ENCODE measurements at places on chromosomes 3 and 15.

- no peak for ATAC-seq
Observed at GRCh38 chr15:79115986-79116665, 25.5 kb upstream of the RASGRF1 start.

DNA sequence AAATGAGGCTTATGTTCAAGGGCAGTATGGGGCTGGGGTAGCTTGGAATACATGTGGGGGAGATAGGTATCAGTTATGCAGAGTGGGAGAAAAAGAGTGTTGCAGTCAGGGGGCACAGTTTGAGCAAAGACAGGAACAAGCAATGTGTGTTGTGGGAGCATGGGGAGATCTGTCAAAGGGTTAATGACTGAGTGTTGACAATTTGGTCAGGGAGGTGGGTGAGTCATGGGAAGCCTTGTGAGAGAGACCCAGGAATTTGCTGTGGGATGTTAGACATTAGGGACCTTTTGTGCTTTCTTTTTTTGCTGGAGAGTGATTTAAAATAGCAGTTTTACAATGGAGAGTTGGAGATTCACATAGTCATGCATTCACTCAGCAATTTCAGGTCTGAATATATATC is 221.6 kb upstream of the NR2E3 start:
- peak; percentile 31 for ATAC-seq

DNA sequence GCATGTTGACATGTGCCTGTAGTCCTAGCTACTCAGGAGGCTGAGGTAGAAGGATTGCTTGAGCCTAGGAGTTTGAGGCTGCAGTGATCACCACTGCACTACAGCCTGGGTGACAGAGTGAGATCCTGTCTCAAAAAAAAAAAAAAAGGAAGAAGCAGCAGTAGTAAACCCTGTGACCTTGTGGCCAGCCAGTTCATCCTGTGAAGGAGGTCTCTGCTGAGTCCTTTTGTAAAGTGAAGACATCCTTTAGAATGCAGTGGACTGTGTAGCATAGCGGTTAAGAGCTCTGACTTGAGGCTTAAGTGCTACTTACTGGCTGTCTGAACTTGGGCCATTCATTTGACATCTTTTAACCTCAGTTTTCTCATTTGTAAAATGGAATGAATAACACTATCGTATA is 8.3 kb downstream of the EXOSC7 start:
- ATAC-seq: no peak

- ATAC-seq: peak; percentile 52
Observed at GRCh38 chr3:132343018-132343612, 25.9 kb downstream of the ACP3 start.

DNA sequence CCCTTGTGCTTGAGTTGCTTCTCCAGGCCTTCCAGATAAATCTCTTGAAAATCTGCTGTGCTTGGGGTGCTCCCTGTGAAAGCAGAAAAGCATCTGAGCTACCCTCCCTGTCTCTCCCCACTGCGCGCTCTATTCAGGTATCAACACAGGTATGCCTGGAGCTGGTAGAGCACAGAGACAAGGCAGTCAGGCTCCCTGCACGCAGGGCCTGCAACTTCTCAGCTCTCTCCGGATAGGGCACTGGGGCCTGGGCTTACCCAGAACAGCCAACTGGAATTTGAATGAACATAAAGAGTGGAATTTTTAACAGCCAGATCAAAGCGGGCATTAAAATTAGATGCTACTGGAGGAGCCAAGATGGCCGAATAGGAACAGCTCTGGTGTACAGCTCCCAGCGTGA is 183.6 kb downstream of the XXYLT1 start:
- peak; percentile 71 for ATAC-seq

DNA sequence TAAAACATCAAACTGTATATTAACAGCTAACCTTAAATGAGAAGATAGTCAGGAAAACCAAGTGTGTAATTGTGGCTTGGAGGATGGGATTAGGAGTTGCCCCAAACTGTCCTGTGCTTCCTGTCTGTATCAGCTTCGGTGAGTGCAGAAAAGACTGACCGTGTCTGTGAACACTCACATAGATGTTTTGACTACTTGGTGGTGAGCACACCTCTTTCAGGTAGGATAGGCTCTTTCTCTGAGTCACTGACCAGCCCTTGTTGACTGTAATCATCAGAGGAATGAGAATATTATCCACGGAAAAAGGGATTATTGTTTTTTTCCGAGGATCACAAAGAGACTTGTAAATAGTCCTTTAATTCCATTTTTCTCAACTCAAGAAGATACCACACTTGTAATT is 51.5 kb downstream of the GMNC start:
- ATAC-seq: no peak

- ATAC-seq: no peak
Observed at GRCh38 chr3:44248152-44248551, 6.5 kb downstream of the TOPAZ1 start.

GRCh38 chr15:45146405-45146804 is 16.6 kb downstream of the DUOX1 start:
- peak; percentile 81 for ATAC-seq

GRCh38 chr3:66532160-66532587 is 31.4 kb upstream of the LRIG1 start:
- no peak for ATAC-seq

GRCh38 chr3:8491271-8492144 is 10.1 kb upstream of the LMCD1 start:
- peak; percentile 37 for ATAC-seq

DNA sequence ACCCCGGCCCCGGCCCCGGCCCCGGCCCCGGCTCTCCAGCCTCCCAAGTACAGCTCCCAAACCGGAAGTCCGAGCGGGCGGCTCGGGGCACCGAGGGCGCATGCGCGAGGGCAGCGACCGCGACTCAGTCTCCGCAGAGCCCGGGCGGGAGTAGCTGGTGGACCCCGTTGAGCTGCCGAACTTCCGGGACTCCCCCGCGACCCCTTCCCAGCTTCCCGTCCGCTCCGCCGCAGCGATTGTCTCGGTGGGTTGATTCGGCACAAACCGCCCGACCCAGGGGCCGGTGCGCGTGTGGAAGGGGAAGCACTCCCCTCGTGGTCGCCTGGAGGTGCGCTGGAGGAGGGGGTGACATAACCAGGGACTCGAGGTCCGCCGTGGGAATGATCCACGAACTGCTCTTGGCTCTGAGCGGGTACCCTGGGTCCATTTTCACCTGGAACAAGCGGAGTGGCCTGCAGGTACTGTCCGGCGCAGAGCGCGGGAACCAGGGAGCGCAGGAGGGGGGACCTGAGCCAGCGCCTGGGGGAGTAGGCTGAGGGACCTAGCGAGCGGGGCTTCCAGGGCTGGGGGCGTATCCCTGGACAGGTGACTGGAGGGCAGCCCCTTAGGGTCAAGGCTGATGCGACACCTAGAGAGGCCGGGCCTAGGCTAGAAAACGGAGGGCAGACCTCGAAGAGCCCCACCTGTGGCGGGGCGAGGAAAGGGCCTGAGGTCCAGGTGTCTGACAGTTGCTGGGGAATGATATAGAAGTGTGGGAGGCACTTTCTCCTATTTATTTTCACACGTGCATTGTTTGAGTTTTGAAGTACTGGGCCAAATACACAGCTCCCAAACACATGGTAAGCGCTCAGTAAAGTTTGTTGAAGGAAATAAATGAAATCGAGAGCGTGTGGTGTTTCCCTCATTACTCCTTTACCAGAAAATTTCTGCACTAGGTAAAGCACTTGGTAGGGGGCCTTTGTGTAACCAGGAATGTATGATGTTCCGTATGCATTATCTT is at the start of the genes TUBGCP4 and ZSCAN29:
Gene TUBGCP4 (plus strand): TSS at position 127 of the 1,000 bp plus-strand sequence. CDS start 254 bp downstream, at position 381.
Gene ZSCAN29 (minus strand): TSS at position 69 of the 1,000 bp plus-strand sequence. CDS start 1,130 bp downstream, outside the sequence.
- ATAC-seq: peak; percentile 85

DNA sequence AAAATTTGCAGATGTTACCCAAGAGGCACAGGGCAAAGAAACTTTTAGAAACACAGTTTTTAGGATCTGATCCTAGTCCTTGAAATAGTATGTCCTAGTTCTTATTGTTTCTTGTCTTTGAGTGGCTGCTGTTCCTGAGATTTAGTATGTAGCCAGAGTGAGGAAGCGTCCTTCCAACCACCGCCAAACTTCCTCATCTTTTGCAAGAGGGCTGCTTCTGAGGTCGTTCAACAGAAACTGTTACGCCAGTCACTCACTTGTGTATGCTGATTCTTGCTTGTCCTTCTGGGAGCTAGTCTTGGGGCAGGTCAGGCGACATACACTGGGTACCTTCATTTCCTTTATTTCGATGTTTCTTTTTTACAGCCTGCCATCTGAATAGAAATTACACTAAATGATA is 577.3 kb upstream of the ZNF717 start:
- ATAC-seq: no peak

DNA sequence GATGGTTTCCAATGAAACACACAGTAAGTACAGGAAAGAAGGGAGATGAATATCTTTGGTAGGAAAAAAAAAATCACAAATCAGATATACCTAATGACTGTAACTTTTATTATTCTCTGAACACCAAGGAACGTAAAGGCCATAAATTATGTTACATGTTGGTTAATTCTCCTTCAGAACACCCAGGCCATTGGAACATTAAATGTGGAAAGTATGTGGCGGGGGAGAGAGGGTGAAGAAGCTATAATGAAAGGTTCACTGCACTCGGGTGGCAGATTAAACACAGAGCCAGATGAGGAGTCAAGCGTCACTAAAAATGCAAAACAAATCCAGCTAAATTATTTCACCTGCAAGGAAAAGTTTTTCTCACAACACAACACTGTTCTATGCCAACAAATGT is 193.8 kb downstream of the FHIT start:
- no peak for ATAC-seq

DNA sequence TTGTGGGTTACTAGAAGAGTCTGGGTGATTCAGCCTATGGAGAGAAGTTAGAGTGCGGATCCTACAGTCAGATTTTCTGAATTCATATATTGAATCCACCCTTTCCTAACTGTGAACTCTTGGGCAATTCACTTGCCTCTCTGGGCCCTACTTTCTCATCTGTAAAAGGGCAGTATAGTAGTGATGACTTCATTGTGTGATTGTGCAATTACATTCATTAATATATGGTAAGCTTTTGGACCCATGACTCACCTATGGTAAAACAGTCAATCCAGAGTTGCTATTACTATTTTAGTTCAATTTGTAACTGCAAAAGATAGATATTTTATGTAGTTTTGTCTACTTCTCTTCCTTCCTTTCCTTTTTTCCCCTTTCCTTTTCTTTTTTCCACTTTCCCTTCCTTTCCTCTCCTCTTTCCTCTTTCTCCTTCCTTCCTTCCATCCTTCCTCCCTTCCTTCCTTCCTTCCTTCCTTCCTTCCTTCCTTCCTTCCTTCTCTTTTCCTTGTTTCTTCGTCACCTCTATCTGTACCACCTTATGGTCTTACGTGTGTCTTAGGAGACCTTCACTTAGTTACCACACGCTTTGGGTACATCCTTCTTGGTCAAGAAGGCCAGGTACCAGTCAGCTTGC is 37.0 kb downstream of the GMNC start:
- peak; percentile 53 for ATAC-seq

DNA sequence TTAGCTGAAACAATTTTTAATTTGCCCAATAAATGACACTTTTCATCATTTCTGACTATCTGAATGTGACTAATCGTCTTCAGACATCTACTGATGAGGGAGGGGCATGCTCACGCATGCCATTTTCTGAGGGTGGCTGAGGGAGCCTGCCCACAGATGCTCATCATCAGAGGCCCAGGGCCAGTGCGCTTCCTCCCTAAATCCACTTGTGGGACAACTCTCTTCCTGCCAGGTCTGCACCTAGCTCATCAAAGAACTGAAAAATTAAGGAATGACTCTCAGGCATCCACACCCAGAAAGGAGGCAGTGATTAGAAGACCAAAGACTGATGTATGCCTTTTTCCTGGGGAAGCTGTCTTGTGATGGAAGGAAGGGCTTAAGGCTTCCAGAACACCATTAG is 22.8 kb downstream of the RTP3 start:
- ATAC-seq: no peak

DNA sequence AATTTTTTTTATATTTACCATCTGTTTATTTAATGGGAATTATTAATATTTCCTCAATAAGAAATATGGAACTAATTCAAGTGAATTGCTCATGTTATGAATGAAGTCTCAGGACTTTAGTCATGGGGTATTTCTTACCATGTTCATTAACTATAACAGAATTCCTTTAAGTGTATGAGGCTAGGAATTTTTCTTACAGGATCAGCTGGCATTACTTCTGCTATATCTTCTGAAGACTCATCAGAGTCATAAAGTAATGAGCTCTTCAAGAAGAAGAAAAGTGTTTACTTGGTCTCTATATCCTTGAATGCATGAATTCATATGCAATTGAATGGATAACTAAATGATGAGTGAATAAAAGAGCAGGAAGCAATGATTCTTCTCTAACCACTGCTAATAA is 486.8 kb upstream of the THBS1 start:
- no peak for ATAC-seq

- ATAC-seq: no peak
Observed at GRCh38 chr3:197303452-197303851, 5.0 kb upstream of the DLG1 start.

- no peak for ATAC-seq
Observed at GRCh38 chr3:182861348-182861747, 68.0 kb downstream of the ATP11B start.

GRCh38 chr15:45499426-45499825 is 23.1 kb downstream of the SLC30A4 start:
- no peak for ATAC-seq

DNA sequence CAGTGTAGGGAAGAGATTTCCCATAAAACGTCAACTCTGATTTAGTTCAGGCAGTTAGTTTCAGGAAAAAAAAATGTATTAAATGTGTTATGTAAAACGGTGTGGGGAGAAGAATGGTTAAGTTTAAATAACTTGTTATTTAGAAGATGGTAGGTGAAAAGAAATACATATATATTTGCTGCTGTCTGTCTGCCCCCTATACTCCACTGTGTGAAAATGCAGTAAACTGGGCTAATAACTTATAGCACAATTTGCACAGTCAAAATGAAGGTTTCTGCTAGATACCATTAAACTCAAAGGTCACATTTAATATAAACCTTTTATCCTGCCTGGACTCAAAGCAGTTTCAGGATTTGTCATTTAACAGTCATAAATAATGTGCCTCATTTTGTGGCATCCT is 515.0 kb downstream of the FGF12 start:
- no peak for ATAC-seq

DNA sequence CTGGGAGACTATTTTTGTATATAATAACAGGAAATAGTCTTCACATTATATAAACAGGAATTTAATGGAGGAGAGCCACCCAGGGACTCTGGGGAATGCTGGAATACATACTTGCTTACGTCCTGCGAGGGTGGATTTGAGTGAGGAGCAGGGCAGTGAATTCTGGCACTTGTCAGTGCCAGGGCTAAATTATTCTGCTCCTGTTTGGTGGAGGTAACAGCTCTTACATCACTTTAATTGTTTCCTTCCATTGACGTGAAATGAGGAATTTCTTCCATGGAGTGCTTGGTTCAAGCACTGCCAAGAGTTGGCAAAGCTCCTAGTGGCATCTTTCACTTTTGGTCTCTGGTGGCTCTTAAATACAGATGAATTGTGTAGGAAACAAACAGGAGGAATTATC is 94.1 kb upstream of the GOLGA8J start:
- ATAC-seq: no peak

- no peak for ATAC-seq
Observed at GRCh38 chr3:123679712-123680386, 95.0 kb upstream of the HACD2 start.

DNA sequence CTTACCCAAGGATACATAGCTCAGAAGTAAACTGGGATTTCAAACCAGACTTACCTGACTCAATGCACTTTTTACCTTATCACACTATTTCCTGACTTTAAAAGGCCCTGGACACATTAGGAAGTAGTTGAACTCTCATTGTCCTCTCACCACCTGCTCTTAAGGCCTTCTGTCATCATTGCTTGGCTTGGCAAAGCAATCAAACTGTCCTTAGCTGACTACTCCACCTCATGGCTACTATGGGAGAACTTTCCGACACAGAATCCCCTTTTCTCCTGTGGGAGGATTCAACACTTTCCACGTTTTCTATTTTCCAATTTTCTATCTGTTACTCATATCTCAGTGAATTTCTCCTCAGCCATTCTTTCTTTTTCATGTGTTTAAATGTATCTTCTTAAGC is 55.4 kb downstream of the ZNF148 start:
- no peak for ATAC-seq

Measured in esophagus mucosa (tissue), 1 donor.